ENCODE measurements at places on chromosomes 4 and X.

DNA sequence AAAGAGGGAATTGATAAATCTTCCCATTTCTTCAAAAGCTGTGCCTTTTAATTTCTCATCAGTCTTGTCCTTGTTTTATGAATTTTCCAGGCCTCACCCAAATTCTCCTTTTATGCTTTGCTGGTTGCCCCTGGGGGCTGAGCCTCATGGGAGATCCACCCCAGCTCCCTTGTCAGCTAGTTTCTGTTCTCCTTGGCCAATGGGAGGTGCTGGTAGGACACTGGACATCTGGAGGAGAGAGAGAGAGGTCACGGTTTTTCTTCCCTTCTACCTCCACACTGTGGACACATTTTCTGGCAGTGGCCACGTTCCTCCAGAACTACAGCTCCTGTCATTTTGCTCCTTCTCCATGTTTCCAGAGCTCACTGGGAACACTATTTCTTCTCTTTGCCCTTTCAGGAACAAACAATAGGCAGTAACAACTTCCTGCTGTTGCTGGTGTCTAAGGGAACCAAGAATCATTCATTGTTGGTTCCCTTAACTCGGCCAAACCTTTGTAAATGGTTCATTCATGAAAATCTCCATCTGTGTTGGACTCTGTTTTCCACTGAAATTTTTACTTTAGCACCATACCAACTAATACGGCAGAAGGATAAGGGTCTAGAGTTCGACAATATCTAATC is 334.5 kb downstream of the GPAT3 start:
- DNase-seq = no peak

- DNase-seq = no peak
Observed at GRCh38 chrX:34859191-34859590, 83.4 kb upstream of the FAM47B start.

DNA sequence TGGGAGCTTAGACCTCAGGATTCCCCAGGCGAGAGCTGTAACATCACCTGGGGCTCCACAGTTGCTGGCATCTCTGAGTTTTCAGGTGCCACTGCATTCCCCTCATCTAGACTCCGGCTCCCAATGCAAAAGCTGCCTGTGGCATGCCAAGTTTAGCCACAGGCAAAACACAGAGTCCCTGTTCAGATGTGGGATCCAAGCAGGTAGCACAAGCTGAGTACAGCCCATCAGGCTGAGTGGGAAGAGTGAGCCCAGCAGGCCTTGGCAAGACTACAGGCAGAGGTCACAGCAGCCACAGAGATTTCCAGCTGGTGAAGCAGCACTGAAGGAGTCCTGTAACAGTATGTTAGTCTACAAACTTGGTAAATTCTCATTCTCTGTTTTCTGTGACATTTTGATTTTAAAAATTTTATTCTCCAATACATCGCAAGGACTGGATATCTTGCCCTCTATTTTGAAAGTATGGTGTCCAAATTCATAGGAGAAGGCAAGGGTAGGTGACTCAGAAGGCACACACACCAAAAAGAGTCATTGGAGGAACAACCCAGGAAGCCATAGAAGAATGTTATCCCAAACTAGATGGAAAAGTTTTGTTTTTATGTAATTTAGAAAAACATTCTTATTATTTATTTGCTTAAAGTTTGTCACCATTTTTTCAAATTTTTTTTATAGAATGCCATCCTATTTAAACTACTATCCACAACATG is 13.6 kb upstream of the CXCL2 start:
- no peak for DNase-seq

DNA sequence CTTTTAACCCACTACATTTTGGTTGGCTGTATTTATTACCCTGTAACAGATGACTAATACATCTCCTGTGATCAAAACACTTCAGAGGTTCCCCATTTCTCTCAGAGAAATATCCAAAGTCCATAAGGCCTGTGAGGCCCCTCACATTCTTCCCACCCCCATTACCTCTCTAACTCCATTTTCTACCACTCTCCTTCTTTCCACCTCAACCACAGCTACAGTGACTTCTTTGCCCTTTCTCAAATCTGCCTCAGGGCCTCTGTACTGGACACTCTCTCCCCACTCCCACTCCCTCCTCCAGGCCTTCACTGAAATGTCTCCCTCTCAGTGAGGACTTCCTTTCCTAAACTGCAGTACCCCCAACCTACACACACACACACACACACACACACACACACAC is 8.4 kb upstream of the TMEM144 start:
- DNase-seq = no peak

- peak; percentile 62 for DNase-seq
Observed at GRCh38 chr4:6472387-6473263, at the start of gene PPP2R2C. TSS of gene PPP2R2C (minus strand) at chr4:6472614. CDS start at chr4:6472229, 385 bp downstream.

DNA sequence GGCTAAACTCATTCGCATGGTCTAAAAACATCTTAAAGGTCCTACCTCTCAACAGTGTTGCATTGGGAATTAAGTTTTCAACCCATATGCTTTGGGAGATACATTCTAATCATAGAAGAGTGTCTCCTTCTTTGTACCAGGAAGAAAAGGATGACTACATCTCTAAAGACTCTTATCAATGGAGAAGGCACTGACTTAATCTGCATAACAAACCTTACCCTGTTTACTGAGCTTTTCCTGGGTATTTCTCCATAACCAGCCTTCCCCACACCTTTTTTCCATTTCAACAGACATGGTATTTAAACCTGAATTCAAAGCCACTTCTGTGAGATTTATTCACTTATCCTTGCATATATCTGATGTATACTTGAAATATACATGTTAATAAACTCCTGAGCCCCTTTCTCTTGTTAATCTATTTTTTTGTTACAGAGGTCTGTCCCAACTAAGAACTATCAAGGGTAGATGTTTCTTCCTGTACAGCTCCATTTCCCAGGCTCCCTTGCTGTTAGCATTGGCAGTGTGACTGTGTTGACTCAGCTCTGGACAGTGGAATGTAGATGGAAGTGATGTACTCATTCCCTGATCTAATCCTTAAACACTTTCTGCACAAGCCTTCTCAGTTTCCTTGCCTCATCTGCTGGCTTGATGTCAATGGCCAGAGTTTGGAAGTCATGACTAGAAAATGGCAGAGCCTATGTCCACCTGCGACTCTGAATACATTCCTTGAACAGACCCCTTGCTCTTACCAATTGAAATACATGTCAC is 148.9 kb upstream of the CPEB2 start:
- no peak for DNase-seq

- DNase-seq = no peak
Observed at GRCh38 chr4:48379587-48380180, 38.4 kb downstream of the SLAIN2 start.

DNA sequence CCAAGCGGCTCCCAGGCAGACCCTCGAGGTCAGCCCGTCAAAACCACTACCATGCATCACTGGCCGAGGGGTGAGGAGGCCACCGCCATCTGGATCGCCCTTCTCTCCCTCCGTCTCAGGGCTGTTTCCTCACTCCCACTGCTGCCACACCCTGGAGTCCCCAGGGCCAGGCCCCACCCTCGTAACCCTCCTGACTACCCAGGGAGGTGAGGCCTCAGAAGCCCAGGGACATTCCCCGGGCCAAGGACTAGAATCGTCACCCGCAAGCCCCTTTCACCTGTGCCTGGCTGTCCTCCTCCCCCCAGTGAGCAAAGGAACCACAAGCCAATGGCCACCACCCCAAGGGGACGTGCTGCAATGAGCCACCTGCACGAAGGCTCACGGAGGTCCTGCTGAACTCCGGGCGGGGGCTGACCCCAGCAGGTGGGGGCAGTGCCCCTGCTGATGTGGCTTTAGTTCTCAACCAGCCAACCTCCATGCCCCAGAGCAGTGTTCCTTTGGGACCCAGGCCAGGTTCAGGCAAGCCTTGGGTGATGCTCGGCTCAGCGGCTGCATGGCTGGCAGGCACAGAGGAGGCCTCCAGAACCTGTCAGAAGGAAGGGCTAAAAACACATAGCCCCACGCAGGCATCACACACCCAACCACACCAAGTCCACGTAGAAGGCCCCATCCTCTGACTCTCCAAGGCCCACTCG is 23.8 kb downstream of the PPP2R2C start:
- no peak for DNase-seq

- no peak for DNase-seq
Observed at GRCh38 chr4:20395160-20395773, 143.6 kb downstream of the SLIT2 start.

GRCh38 chr4:176792326-176793059 is at the start of gene VEGFC:
TSS of gene VEGFC (minus strand) at chr4:176792922. CDS start at chr4:176792311, 611 bp downstream.
- peak; percentile 74 for DNase-seq

GRCh38 chr4:48680848-48681568 is 99.1 kb downstream of the FRYL start:
- DNase-seq = no peak

DNA sequence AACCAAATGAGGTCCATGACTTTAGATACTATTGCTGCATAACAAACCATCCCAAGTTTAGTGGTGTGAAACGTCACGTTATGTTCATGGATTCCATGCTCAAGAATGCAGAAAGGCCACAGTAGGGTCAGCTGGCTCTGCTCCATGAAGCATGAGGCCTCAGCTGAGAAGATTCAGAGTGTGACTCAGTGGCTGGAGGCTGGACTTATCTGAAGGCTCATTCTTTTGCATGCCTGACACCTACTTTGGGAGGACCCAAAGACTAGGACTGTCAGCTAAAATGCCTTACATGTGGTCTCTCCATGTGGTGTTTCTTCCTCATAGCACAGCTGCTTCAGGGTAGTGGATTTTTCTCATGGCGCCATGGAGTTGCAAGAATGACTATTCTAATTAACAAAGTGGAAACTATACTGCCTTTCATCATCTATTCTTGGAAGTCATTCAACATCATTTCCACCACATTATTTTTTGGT is 11.5 kb upstream of the CCDC149 start:
- DNase-seq = no peak

GRCh38 chrX:5976332-5976731 is 252.3 kb downstream of the NLGN4X start:
- no peak for DNase-seq

DNA sequence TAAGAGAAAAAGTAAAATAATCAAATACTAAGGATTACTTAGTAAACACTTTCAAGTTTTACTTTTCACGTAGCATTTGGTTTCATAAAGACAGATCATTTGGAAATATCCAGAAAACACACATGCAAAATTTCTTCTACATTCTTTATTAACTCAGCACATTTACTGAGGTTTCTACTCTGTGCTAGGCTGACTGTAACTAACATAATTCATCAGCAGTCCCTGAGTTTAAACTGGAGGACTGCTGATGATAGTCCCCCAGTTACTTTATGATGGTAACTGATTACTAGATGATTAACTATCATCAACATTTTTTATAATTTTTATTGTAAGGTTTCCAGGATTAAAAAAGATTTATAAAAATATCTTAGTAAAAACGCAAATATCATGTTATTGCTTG is 12.3 kb downstream of the LEF1 start:
- DNase-seq = no peak

- DNase-seq = no peak
Observed at GRCh38 chr4:77538144-77538543, 67.5 kb upstream of the CXCL13 start.

GRCh38 chr4:40227284-40227683 is 30.5 kb downstream of the RHOH start:
- DNase-seq = no peak

DNA sequence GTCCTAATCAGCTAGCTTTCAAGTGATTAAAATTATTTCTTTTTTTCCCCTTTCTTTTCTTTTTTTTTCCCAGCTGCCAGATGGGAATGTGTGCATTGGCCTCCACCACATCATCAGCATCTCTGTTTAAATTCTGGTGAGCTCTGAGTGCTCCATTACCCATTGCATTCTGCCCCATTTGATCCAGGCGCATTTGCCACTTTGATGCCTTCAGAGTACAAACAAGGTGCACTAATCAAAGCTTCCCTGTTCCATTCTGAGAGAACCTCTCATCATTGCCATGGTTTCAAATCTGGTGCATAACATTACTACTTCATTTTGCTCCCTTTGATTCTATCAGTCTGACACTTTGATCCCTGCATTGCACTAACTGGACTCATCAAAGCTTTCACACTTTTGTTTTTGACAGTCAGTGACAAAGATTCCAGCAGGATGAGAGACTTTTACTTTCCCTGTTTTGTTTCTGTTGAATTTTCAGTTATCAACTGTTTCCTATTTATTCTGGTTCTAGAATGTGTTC is 238.8 kb upstream of the PCDH10 start:
- no peak for DNase-seq

GRCh38 chr4:21638171-21638725 is 310.3 kb downstream of the KCNIP4 start:
- DNase-seq = no peak

DNA sequence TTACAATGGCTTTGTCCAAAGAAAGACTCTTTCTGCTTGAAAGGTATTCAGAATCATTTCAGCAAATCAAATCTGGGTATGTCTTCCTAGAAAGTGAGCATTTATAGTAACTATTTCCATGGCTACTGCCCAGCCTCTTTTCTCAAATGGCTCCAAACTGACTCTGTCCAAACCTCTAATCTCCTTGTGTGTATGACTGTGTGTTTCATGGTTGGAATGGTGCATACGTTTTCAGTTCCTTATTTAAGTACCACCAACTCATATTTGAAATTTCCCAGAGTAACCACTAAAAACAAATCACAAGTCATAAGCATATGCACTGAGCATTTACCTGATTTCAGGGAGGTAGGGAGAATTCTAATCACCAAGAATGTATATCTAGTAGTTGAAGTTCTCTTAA is 106.0 kb downstream of the TMEM144 start:
- DNase-seq = no peak

Data from coronary artery (tissue), 2 donors.